Central memory CD8-positive, alpha-beta T cell (primary cell): ENCODE measurements at places on chromosomes 1 and 21.
A peak's percentile ranks its signal among the peaks of the same experiment; 100 is the strongest.

GRCh38 chr1:212699104-212699624 is 476 bp downstream of the BATF3 start:
- no peak for DNase-seq

GRCh38 chr1:220516722-220517042 is 11.3 kb upstream of the MARK1 start:
- DNase-seq = no peak

- no peak for DNase-seq
Observed at GRCh38 chr1:198220428-198220827, 63.6 kb downstream of the NEK7 start.

GRCh38 chr21:41361786-41362604 is at the start of gene MX2:
TSS of gene MX2 (plus strand) at chr21:41362027. CDS start at chr21:41376907, 14,880 bp downstream.
- peak; percentile 85 for DNase-seq

DNA sequence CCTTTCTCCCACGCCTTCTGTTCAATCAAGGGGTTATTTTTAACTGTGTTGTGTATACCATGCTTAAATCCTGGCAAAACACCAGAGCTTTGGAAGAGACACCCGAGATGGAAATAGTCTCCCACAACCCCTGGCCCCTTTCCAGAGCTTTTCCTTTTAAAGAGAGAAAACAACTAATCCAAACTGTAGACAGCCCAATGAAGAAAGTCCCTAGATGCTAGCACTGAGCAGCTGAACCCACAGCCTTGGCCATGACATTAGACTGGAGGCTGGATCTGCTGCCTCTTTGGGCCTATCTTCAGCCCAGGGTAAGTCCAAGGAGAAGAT is 64.9 kb upstream of the ARTN start:
- no peak for DNase-seq

- no peak for DNase-seq
Observed at GRCh38 chr1:227033880-227034279, 93.8 kb downstream of the COQ8A start.

DNA sequence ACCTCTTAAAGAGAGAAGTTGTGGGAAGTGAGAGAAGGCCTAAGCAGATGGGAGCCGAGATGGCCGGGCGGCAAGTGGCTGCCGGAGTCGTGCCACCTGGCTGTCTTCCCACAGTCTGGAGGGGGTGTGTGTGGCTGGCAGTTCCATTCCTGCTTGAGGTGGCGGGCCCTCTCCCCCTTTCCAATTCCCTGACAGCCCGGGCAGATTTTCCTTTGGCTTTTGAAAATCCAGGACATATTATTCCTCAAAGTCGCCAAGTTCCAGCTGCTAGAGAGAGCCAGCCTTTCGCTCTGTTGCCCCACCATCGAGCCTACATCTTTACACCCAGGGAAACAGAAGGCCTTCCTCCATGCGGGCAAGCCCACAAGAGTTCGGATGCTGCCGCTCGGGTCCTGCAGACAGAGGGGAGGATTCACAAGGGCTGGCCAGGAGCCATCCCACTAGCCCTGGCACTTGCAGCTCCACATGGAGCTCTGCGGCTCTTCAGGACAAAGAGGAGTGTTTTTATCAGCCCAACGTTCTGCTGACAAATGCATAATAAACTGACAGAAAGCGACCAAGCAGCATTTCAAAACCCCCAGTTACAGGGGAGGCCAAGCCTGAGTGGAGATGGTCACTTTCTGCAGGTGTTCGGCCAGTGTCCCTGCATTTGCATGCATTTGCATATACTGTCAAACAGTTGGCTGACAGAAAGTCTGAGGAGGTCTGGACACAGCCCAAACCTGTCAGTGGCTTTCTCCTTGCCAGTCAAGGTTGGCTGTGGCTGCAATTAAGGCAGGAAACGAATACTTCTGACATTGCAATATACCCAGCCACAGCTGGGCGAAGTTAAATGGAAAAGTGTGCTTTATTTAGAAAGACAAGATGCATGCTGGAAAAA is 45.9 kb downstream of the OLIG1 start:
- DNase-seq = no peak
